Osteoblast (primary cell): ENCODE measurements at places on chromosomes 16 and 17. TPM values are rescaled to one million over a fixed set of nuclear protein-coding genes. Genes with fewer than 3 reads are reported as not detected.

Gene CCL16
- not detected in 2 replicates for total RNA-seq

- no peaks in the 10 kb centered on the region for H3K4me1 ChIP-seq
- no peak overlapping the region for H3K27ac ChIP-seq
- no peaks in the 10 kb centered on the region for H3K27me3 ChIP-seq
- H3K4me3 ChIP-seq: no peak overlapping the region
- H3K36me3 ChIP-seq: no peaks in the 10 kb centered on the region
- no peak for DNase-seq
These were observed 19.6 kb downstream of the PIK3R6 start for GRCh38 chr17:8847891-8848290.

Gene KRT222
- total RNA-seq: under 0.01 TPM in 2 replicates

DNA sequence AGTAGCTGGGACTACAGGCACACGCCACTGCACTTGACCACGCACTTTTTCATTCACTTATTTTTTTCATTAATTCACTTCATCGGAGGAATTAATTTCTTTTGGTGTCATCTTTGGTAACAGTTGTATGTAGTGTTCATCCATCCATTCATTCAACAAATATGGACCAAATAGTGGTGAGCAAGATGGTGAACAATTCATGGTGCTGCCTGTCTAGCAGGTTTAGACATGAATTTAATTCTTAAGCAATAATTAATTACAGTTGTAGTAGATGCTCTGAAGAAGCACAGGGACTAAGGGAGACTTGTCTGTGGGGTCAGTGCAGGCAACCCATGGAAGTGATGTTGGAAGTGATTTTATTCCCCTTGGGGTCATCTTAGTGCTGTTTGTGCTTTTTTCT is 22.4 kb downstream of the GDE1 start:
- DNase-seq: no peak
- H3K4me3 ChIP-seq: no peak overlapping the region
- H3K27ac ChIP-seq: no peak overlapping the region

DNA sequence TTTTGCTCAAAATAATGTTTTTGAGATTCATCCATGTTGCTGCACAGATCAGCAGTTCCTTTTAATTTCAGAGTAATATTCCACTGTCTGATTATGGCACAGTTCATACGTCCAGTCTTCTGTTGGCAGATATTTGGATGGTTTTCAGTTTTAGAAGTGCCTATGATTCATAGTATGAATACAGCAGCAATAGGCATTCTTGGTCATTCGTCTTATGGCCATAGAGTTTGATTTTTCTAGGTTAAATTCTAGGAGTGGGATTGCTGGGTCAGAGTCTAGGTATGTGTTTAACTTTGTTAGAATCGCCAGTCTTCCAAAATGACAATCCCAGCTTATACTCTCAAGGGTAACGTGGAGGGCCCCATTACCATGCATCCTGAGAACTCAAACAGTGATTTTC is 11.5 kb upstream of the IL34 start:
- H3K4me3 ChIP-seq: no peak overlapping the region
- peaks cover 25% of the 10 kb centered on the region for H3K4me1 ChIP-seq
- peak overlapping the region; percentile 97 for H3K27ac ChIP-seq

DNA sequence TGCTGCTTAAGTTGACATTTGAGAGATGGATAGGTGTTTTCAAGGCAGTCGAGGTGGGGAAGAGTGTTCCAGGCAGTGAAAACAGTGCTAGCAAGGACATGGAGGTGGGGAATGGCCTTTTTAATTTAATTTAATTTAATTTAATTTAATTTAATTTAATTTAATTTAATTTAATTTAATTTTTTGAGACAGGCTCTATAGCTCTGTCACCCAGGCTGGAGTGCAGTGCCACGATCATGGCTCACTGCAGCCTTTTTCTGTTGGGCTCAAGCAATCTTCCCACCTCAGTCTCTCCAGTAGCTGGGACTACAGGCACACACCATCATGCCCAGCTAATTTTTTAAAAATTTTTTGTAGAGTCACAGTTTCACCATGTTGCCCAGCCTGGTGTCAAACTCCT is 32.2 kb upstream of the CACNG4 start:
- no peaks in the 10 kb centered on the region for H3K4me1 ChIP-seq
- no peak overlapping the region for H3K4me3 ChIP-seq
- no peak for DNase-seq
- no peaks in the 10 kb centered on the region for H3K36me3 ChIP-seq

Gene B3GNT9
- 54.8 and 58.6 TPM in 2 replicates for total RNA-seq

Gene CCL22
- not detected in 2 replicates for total RNA-seq

- H3K27ac ChIP-seq: no peak overlapping the region
- H3K36me3 ChIP-seq: no peaks in the 10 kb centered on the region
- no peak for DNase-seq
- peaks cover 28% of the 10 kb centered on the region for H3K4me1 ChIP-seq
- H3K27me3 ChIP-seq: peaks cover 13% of the 10 kb centered on the region
These were observed 249.2 kb downstream of the FOXL1 start for GRCh38 chr16:86827521-86827920.

- no peaks in the 10 kb centered on the region for H3K27me3 ChIP-seq
- H3K4me3 ChIP-seq: no peak overlapping the region
- H3K27ac ChIP-seq: no peak overlapping the region
- no peaks in the 10 kb centered on the region for H3K36me3 ChIP-seq
- no peak for DNase-seq
These were observed 849.8 kb upstream of the RBFOX1 start for GRCh38 chr16:6482696-6483468.

DNA sequence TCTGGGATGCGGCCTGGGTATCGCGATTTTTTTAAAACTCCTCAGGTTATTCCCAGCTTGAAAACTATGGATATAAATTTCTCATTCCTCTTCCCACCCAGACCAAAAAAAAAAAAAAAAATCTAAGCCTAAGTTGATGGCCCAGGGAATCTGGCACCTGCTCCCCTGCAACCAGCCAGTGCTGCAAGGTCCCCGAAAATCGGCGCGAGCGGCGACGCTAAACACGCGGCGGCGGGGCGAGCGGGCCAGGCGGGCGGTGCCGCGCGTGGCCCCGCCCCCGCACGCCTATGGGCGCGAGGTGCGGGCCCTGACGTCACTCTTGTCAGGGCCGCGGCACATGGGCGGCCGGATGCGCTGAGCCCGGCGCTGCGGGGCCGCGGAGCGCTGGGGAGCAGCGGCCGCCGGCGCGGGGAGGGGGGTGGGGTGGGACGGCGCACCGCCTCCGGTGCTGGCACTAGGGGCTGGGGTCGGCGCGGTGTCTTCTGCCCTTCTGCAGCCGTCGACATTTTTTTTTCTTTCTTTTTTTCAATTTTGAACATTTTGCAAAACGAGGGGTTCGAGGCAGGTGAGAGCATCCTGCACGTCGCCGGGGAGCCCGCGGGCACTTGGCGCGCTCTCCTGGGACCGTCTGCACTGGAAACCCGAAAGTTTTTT is at the start of gene HLF:
HLF (plus strand) TSS at position 316 of the 654 bp plus-strand sequence. CDS start 525 bp downstream, outside the sequence.
- DNase-seq: peak; percentile 95
- peak within 1 kb of the TSS; percentile 43 for H3K4me3 ChIP-seq
- no peak within 1 kb of the TSS for H3K27ac ChIP-seq
- H3K36me3 ChIP-seq: no peaks in the 10 kb centered on the region
- peaks cover 78% of the 10 kb centered on the region for H3K27me3 ChIP-seq

DNA sequence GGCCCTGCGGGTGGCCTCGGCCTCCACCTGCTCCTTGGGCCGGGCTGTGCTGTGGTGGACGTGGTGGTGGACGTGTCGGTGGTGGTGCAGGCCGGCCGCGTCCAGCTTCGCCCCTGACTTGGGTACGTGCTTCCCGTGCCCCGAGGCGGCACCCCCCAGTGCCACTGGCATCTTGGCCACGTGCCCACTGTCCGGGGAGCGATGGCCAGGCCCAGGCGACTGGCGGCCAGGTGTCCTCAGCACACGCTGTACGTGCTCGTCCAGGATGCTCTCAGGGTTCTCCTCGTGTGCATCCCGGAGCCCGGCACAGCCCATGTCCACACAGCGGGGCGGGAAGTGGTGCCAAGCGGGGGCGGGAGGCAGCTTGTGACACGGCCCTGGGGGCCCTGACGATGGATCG is 14.9 kb downstream of the PDIA2 start:
- peaks cover 18% of the 10 kb centered on the region for H3K36me3 ChIP-seq
- no peaks in the 10 kb centered on the region for H3K27me3 ChIP-seq
- no peak overlapping the region for H3K4me3 ChIP-seq
- no peak overlapping the region for H3K27ac ChIP-seq
- DNase-seq: no peak
- H3K4me1 ChIP-seq: no peaks in the 10 kb centered on the region

- H3K4me1 ChIP-seq: no peaks in the 10 kb centered on the region
- H3K27me3 ChIP-seq: no peaks in the 10 kb centered on the region
- H3K27ac ChIP-seq: no peak overlapping the region
- H3K36me3 ChIP-seq: no peaks in the 10 kb centered on the region
- DNase-seq: peak; percentile 21
These were observed 878.0 kb downstream of the KCNJ18 start for GRCh38 chr17:22570144-22570845.

DNA sequence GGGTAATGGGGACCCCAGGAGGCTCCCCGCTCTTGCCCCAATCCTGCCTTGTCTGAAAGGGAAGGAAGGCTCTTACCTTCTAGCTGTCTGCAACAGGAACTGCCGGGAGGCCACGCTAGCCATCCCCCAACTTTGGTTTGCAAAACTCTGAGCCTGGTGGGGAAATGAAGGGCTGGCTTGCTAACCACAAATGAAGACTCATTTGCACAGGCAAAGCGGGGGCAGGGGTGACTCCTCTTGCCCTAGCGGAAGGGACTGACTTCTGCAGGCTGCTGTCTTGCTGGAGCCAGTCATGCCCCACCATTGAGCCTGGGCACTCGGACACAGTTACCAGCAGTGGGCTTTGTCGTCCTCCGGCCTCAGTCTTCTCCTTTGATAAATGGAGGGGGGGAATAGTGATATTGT is 52.6 kb downstream of the PLCG2 start:
- DNase-seq: peak; percentile 48
- H3K36me3 ChIP-seq: no peaks in the 10 kb centered on the region
- H3K27me3 ChIP-seq: no peaks in the 10 kb centered on the region
- H3K27ac ChIP-seq: no peak overlapping the region
- no peaks in the 10 kb centered on the region for H3K4me1 ChIP-seq

DNA sequence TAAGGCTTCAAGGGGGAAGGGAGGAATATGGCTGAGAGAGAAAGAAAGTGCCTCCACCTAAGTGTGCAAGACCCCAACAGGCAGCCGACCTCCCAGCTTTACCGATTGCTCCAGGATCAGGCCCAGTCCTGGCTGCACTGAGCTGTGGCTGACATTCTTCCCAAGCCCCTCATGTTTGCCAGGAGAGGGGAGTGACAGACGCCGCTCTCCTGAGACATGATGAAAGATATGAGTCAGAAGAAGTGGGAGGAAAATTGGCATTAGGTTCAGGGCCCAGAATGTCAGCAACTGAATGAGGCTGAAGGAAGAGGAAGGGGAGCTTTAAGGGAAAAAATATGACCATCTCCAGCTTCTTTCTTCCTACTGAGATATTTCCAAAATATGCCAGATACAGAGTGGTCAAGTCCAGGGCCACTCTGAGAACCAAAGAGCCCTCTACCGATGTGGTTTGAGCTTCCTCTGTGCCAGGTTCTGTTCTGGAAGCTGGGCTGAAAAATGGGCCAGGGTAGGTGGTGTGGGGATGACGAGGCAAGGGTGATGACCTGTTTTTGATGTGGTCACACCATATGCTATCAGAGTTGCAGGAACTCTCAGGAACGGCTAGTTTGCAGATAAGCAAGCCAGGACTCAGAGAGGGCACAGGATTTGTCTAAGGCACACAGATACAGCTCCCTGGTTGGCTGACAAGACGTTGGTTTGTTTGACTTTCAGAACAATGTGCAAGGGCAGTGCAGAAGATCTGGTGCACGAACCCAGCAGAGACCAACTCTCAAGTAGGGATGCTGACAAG is 176.7 kb downstream of the SOX9 start:
- peak; percentile 77 for DNase-seq
- H3K4me3 ChIP-seq: peak overlapping the region; percentile 13
- H3K36me3 ChIP-seq: no peaks in the 10 kb centered on the region
- peak overlapping the region; percentile 38 for H3K27ac ChIP-seq

DNA sequence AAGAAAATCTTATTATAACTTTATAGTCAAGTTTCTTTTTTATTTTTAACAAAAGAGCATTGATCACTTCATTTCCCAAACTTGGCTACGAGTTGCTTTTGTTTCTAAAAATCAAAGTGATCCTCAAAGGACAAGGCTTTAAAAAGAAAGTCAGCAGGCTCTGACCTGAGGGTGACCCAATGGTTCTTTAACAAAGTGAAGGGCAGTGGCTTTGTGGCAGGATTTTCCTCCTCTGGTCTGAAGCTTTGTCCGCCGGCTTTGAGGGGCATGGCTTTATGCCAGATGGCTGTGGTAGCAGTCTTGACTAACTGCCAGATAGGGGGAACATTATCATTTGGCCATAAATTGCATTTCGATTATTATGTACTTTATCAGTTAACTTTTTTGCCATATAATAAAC is 28.5 kb downstream of the IQCK start:
- no peaks in the 10 kb centered on the region for H3K27me3 ChIP-seq
- DNase-seq: no peak
- H3K4me1 ChIP-seq: peaks cover 3% of the 10 kb centered on the region

DNA sequence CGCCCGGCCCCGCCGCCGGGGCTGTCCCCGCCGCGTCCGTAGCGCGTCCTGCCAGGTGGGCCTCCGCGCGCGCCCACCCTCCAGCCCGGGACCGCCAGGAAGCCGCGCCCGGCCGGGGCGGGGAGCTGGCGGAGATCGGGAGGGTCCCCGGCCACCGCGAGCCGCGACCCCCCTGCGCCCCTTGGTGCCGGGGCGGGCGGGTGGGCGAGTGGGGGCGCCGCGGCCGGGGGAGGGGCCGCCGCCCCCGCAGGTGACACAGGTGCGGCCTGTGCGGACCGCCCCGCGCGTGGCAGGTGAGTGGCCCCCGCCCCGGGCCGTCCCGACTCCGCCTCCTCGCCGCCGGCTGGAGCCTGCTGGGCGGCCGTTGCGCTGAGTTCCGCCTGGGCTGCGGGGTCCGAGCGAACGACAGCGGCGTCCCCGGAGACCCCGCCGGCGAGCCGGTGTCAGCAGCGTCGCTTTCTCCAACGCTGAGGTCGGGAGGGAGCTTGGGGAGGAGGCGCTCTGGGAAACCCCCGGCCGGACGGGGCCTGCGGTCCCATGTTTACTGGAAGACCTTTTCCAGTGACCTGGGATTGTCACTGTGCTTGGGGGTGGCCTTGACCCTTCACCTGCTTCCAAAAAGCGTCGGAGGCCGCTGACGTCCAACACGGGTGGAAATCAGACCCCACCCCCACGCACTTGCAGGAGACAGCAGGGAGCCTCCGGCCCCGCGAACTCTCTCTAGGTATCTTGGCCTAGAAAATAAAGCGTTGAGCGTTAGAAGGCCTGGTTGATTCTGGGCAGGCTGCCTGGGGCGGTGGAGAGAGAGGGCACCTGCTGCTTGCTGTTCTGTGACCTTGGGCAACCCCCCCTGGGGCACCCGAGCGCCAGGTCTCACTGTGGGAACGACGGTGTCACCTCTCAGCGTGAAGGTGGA is 542 bp downstream of the KLHL36 start:
- H3K27me3 ChIP-seq: no peaks in the 10 kb centered on the region
- peak overlapping the region; percentile 78 for H3K4me3 ChIP-seq
- H3K36me3 ChIP-seq: peaks cover 25% of the 10 kb centered on the region
- H3K4me1 ChIP-seq: peaks cover 18% of the 10 kb centered on the region
- H3K27ac ChIP-seq: no peak overlapping the region
